ENCODE measurements at places on chromosomes 1 and 21.
A peak's percentile ranks its signal among the peaks of the same experiment; 100 is the strongest.

DNA sequence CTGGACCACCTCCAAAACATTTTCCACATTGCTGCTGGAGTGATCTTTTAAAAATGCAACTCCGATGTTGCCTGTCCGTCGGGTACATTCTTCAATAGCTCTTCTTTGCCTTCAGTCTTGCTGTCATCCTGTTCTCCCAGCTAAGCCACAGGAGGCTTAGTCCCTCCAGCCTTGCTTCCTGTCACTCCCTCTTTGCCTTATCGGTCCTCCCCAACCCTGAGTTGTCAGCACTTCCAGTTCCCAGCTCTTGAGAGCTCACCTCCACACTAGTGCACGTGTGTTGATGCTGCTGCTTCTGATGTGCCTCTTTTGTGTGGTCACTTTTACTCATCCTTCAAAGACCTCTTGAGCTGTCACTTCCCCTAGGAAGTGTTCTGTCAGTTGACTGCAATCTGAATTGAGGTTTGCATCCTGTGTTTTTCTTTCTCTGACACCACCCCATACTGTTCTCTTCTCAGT, 15.3 kb downstream of the UCK2 start:
- peak; percentile 44 for DNase-seq

- DNase-seq = no peak
These were observed 17.8 kb downstream of the F5 start for GRCh38 chr1:169568497-169568896.

DNA sequence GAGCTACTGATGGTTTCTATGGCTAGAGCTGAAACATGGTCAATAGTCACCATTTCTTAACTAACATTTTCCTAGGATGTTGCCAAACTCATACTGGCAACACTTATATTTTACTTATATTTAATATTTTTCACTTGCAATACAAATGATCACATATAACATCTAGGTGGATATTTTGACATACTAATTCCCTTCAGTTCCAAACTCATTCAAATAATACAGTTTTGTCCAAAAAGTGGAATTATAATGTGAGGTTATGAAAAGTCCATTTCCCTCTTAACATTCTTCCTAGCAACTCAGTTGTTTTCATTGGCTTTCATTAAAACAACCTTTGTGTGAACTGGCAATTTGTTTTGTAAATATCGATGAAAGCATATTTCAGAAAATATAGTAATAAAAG, 16.0 kb downstream of the SPAG17 start:
- no peak for DNase-seq

GRCh38 chr1:64199154-64199553, 4.3 kb upstream of the UBE2U start:
- no peak for DNase-seq

DNA sequence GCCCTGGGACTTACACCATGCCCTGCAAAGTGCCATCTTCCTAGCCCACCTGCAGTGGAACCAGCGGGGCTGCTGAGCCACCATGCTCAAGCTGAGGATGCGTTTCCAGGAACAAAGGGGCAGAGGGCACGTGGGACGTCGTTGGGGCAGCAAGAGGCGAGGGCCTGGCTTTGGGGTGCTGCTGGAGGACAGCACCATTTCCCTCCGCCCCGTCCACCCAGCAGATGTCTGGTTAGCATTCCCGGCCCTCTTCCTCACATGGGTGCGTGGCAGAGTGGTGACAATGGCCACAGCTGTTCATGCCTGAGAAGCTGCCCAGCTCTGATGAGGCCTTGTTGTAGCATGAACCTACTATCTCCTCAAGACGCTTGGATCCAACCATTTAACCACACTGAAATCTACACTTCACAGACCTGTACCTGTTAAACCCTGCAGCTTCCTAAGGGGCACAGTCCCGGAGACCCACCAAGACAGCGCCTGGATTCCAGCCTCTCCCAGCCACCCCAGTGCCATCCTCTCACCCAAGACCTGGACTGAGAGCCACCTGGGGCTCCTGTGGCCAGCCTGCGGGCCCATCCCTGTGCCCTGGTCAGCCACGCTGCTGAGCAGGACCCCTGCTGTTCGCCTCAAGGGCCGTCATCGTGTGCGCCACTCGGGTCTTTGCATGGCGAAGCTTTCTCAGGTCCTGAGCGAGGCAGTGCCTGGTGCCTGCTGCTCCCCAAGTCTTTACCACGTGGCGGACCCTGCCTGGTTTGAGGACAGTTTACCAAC, 33.2 kb downstream of the SLC45A1 start:
- DNase-seq = no peak

- no peak for DNase-seq
These were observed 9.2 kb upstream of the OSBPL9 start for GRCh38 chr1:51607681-51608095.

DNA sequence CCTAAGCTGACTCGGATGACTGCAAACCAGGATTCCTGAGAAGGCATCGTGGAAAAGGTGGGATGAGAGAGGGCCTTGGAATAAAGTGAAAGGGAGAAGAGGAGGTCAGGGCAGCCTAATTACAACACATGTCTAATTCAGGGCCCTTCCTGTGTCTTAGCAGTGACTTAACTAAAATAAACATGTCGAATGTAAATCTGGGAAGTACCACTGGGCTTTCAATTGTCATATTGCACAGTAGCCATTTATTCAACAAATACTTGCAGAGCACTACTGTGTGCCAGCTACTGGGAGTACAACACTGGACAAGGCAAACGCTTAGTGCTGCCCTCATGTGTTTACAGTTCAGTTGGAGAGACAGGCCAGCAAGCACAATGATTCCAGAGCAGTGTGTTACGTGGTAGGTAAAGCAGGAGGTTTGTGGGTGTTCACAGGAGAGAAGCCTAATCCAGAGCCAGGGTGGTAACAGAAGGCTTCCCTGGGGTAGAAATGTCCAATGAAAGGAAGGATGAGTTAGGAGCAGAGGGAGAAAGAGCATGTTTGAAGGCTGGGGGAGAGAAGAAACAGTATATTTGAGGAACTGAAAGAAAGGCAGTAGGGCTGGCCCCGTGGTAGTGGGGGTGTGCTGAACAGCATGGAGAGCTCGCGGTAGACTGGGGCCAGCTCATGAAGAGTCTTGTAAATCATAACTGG, 38.0 kb upstream of the RASAL2 start:
- no peak for DNase-seq

DNA sequence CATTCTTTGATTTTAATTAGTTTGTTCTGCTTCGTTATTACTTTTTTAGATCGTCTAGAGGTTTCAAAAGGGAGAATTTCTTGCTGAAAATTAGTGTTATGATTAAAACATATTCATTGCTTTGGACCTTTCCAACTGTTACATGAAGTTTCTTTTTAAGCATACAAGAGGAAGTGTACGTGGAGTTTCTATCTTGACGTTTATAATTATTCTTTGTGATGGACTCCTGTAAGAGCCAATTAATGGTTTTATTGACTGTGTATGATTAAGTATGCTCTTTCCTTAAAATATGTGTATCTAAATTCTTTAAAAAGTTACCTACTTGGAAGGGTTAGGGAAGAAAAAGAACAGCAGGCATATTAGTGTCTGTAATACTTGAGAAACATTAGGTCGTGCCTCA, 37.8 kb downstream of the SPEN start:
- no peak for DNase-seq

GRCh38 chr1:89151047-89151446, 24.8 kb downstream of the GBP7 start:
- DNase-seq = no peak

- no peak for DNase-seq
These were observed 19.3 kb downstream of the OSBPL9 start for GRCh38 chr1:51636191-51636590.

Measured in fibroblast of the aortic adventitia (primary cell).